ENCODE measurements at places on chromosomes 6 and 20.
A peak's percentile ranks its signal among the peaks of the same experiment; 100 is the strongest.

- no peak for DNase-seq
Measured at GRCh38 chr20:54475334-54476168, at the start of gene DOK5. TSS of gene DOK5 (plus strand) at chr20:54475593. CDS start at chr20:54475947, 354 bp downstream.

DNA sequence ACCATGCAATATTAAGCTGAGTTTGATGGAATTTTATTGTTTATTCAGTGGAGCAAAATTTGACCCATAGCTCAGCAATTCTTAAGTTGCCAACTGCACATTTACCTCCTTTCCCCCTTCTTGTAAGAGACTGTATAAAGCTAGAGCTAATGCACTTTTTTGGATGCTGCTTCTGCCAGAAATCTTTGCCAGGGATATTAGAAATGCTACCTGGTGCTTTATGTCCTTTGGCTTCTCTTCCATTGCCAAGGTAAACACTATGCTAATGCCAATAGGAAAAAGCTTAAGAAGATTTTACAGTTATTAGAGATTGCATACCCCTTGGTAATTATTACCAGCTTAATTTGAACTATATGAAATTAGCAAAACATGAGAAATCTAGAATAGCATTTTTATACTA lies 79.0 kb upstream of the OGFRL1 start:
- DNase-seq: no peak

DNA sequence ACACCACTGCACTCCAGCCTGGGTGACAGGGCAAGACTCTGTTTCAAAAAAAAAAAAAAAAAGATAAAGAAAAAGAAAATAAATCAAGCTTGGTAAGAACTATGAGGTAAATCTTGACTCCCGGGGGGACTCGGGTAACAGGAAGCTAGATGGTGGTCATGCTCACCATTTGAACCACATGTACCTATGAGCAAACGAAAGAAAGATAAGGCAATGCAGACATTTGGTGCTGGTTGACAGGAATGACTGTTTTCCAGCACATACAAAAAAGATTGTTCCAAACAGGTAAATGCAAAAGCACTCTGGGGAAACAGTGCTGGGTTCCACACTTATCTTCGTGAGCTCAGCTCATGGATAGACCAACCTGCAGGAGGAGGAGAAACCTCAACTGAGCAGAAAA lies 22.8 kb upstream of the PTPN1 start:
- DNase-seq: no peak

GRCh38 chr20:63810730-63811490 lies 20.2 kb downstream of the ZBTB46 start:
- no peak for DNase-seq

GRCh38 chr20:51306521-51307358 lies 235.8 kb downstream of the NFATC2 start:
- DNase-seq: peak; percentile 50

GRCh38 chr20:40056171-40056570 lies 632.9 kb downstream of the MAFB start:
- DNase-seq: no peak

GRCh38 chr6:156791320-156791850 lies 14.2 kb downstream of the ARID1B start:
- DNase-seq: no peak

DNA sequence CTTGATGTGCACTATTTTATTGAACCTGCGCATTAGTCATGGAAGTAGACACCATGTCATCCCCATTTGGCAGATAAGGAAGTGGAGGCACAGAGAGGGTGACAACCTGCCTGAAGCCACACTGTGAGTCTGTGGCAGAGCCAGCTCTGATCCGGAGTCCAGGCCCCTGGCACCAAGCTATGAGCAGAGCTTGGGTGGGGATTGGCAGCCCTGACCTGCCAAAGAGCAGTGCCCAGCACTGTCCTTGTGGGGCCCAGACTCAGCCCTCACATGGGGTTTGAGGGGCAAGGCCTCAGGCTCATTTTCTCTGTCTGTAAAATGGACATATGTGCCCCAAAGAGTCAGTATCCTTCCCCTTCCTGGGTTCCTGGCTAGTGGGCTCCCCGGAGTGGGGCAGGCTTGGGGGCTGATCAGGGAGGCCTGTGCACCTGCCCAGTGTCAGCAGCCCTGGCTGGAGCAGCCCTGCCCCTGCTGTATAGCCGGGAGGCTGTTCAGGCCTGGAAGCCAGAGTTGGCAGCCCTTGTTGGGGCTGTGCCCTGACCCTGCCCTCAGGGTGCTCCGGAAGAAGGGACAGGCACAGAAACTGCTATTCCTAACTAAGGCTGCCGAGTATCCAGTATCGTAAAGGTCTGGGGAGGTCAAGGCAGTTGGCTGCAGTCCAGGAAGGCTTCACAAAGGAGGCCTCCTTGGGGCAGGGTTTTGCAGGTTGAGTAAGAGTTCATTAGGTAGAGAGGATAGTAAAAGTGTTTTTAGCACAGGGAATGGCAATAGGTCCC lies 38.7 kb downstream of the TGM2 start:
- no peak for DNase-seq

Data from activated T-helper 1 cell treated with Interleukin-2 at 50 U/mL for 16 hours (primary cell).